ENCODE measurements at places on chromosomes 6 and 20.

DNA sequence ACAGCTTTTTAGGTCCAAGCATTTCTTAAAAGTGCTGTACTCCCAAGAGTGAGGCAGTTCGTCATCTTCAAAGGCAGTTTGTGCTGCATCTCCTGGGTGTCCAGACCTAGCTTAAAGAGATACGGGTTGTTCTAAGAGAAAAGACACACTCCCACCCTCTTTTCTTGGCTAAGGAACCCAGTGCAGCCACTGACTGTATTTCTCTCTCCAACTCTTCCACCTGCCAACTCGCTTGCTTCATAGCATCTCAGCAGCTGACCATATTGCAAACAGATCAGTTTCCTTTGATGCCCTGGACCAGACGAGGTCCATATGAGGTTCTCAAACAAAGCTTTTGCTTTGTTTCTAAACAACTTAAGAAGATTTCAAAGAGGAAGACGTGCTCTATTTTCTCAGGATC lies 101.1 kb downstream of the ISM1 start:
- no peak for DNase-seq

GRCh38 chr6:131575834-131576478 lies 2.9 kb downstream of the ARG1 start:
- DNase-seq = no peak

- no peak for DNase-seq
Observed at GRCh38 chr6:40352527-40353170, 234.5 kb downstream of the LRFN2 start.

DNA sequence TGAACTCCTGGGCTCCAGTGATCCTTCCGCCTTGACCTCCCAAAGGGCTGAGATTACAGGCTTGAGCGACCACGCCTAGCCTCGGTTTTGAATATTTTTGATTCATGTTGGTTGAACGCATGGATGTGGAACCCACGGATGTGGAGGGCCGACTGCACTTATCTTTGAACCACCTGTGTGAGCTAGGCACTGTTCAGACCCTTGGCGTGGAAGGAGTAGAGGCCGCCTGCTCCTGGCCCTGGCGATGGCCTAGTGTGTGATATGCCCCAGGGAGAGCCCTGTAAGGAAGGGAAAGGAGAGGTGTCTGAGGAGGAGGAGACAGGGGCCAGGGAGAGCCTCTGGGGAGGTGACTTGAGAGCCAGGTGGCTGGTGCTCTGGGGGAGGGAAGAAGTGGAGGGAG lies 64.3 kb downstream of the BCAS4 start:
- no peak for DNase-seq

DNA sequence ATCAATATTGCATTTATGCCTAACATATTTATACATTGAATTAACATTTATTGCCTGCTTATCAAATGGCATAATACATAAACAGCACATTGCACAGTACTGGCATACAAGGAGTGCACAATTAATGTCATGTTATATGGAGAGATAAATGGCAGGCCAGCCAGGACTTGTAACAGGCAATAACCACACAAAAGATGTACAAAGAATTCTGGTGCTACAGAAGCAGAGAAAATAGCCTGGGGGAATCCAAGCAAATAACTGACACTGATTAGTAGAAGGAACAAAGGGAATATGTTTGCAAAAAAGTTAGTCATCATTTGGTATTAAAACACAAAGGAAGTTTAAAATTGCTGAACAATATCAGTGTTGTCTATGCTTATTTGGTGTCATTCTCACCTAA lies 27.3 kb downstream of the COL21A1 start:
- DNase-seq = no peak

- DNase-seq = no peak
Observed at GRCh38 chr6:40274058-40274457, 313.1 kb downstream of the LRFN2 start.

- DNase-seq = no peak
Observed at GRCh38 chr6:13146442-13146841, 181.9 kb downstream of the TBC1D7 start.

DNA sequence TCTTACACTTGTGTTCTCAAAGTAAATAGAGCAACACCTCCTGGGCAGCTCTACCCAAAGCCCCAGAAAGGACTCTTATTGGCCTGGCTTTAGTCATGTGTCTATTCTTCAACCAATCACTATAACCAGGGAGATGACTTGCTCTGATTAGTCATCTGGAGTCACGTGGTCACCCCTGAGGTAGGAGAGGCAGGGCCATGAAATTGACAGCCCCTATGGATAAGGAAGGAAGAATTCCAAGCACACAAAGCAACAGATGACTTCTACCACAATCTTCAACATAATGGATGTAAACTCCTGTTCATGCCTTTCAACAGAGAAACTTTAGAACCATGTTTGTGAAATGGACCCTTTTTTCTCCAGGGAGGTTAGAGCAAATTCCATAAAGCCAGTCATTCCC lies 24.6 kb upstream of the EYA2 start:
- DNase-seq = no peak

- no peak for DNase-seq
Observed at GRCh38 chr6:149334201-149334600, 16.7 kb downstream of the TAB2 start.

- DNase-seq = no peak
Observed at GRCh38 chr6:80319196-80319595, 212.7 kb downstream of the BCKDHB start.

DNA sequence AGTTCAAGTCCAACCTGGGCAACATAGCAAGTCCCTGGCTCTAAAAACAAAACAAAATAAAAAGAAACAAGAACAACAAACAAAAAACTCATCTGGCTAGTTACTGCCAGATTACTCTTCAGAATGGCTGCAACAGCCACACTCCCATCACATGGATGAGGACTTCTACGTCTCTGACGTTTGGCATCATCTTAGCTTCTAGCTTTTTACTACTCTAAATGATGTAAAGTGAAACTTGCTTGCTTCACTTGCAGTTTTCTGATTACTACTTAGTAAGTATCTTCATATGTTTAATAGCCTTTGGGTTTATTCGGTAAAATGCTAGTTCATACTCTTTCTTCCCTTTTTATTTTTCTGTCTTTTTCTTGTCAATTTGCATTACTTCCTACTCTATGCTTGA lies 161.1 kb upstream of the CARMIL1 start:
- no peak for DNase-seq

DNA sequence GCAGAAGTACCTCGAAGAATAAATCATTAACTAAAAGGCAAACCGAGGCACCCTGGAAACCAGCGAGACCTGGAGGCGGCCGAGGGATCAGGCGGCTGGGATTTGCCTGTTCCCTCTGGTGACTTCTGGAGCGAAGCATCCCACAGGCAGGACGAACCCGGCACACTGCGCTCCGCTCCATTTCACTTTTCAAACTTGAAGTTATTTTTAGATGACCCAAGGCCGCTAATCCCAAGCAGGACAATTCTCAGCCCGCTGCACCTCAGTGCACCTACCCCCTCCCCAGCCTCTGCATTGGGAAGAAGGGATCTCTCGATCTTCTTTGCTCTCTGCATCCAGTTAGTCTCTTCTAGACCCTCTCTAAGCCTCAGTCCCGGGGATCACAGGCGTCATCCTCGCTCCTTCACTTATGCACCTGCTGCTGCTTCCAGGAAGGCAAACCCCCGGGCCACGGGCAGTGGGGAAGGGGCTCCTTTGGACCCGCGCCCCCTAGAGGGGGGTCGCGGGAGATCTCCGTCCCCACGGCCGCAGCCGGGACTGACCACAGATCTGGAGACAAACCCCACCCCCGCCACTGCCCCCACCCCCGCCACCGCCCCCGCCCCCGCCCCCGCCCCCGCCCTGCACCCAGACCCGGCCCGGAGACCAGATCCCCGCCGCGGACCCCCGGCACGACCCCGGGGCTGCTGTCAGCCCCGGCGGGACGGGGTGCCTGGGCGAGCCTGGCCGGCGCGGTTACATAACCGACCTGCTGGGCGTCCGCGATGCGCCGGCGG lies 636 bp downstream of the RCAN2 start:
- DNase-seq = no peak

DNA sequence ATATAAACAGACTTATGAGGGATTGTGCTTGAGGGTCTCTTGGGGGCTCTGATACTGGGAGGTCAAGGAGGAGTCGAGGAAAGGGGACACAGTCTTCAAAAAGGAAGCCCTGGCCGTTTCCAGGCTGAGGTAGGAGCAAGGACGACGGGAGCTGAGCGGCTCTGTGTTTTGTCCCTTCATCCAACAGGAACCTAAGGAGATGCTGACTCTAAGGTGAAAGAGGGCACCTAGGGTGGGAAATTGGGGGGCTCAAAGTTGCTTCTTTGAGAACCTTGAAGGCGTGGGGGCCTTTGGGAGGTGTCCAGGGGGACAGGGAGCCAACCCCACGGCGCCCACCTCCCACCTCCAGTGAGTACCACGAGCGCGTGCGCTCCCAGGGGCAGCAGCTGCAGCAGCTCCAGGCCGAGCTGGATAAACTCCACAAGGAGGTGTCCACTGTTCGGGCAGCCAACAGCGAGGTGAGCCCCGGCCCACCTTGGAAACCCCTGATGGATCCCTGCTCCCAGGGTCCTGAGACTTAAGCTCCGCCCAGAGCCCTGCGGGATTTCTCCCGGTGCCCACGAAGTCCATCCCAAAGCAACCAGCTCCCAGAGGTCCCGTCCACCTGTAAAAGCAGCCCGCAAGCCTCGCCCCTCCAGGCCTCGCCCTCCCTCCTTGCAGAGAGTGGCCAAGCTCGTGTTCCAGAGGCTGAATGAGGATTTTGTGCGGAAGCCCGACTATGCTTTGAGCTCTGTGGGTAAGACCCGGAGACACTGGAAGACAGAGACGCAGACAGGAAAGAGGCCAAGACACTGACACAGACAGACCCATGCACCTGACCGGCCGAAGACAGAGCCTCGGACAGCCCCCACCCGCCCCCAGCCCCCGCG lies 2.9 kb downstream of the SPAG4 start:
- DNase-seq = no peak

- no peak for DNase-seq
Observed at GRCh38 chr6:13554929-13555333, 19.5 kb upstream of the SIRT5 start.

DNA sequence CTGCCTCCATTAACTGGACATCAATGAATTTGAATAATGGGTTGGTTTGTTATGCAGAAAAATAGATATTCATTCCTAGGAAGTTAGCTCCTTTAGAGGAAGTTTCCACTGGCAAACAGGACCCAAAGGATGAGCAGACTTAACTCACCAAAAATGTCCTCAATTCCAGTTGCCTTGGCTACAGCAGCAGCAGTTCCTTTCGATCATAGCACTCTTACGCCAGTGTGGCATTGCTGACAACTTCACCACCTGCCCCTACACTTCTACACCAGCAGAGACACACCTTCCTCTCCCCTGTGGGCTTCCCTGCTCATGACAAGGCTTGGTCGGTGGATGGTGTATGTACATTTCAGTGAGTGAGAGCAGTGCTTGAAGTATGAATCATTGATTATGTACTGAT lies 532.8 kb downstream of the QKI start:
- no peak for DNase-seq

DNA sequence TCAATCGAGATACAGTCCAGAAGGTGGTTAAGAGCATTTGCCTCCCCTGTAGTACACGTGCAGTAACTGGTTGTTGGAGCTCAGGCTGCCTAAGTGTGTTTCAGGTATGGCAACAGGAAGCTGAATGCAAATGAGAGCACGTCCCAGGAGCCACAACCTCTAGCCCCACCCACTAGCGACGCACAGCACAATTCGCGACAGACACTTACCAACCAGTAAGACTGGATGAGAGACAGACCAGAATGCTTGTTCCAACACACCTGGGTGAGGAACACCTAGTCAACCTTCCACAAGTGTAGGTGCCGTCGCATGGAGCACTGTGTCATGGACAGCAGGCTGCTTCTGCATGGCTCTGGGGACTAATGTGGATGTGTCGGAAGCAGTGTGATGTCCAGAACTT lies 7.2 kb upstream of the SERPINB1 start:
- DNase-seq = no peak

GRCh38 chr6:141491684-141492083 lies 641.0 kb upstream of the GJE1 start:
- no peak for DNase-seq

DNA sequence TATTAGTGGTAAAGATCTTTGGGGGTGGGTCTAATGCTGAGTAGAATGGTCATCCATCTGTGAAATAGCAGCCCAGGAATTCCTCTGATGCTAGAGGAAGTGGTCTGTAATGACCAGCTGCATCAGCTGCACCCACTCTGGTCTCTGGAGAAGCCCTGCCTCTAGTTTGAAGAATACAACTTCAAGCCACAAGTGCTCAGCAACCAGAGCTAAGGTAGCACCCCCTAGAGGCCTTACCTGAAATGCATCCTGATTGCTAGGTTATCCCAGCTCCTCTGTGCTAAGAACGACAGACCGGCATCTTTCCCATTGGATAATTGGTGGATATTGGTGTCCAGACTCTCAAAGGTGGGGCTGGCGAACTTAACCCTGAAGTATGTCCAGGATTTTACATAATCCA lies 58.2 kb downstream of the DNAH8 start:
- DNase-seq = no peak

DNA sequence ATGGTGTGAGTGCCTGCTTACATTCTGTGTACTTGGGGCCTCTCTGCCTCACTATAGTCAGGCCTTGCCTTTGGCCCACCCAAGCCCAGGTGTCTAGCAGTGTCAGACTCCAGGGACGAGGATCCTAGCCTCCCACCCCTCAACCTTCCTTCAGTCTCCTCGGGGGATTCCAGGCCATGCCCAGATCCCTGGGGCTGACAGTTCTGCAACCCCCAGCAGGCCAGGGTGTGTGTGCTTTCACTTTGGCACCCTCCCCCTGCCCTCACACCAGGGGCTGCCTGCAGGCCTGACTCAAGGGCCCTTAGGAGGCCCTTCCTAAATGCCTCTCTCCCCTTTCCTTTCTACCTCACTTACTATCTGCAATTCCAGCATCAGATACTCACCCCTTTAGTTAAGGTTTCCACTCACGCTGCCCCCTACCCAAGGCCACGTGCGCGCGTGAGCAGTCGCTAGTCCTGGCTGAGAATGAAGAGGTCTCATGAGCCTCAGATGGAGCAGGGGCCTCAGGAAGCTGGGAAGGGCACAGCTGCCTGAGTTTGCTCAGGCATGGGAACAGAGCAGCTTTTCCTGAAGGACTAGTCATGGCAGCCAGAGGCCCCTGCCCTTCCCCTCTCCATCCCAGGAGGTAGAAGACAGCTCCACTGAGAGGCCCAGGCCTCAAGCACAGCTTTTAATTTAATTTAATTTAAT lies 859 bp upstream of the CLPS start:
- no peak for DNase-seq

DNA sequence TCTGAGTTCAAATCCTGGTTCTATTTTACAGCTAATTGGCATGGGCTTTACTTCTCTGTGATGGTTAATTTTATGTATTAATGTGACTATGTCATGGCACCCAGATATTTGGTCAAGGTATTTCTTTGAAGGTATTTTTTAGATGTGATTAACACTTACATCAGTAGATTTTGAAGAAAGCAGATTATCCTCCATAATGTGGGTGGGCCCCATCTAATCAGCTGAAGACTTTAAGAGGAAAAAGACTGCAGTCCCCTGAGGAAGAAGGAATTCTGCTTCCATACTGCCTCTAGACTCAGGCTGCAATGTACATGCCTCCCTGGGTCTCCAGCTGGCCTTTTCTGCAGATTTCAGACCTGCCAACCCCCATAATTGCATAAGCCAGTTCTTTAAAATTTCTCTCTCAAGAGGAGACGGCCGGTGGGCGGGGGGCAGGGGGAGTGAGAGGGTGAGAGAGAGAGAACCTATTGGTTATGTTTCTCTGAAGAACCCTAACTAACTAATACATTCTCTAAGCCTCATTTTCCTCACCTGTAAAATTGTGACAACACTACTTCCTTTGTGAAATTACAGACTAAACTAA lies 338.2 kb upstream of the PRDM1 start:
- DNase-seq = no peak

GRCh38 chr20:64233725-64234124 lies 21.8 kb upstream of the PCMTD2 start:
- DNase-seq = no peak

- no peak for DNase-seq
Observed at GRCh38 chr6:36029464-36029863, 1.9 kb downstream of the MAPK14 start.

GRCh38 chr6:91436448-91436847 lies 849.6 kb upstream of the MAP3K7 start:
- no peak for DNase-seq

All from D721Med (cell line).